ENCODE measurements at places on chromosomes 4 and X. TPM values are rescaled to one million over a fixed set of nuclear protein-coding genes. Genes with fewer than 3 reads are reported as not detected.

PNMA6F gene
- polyA plus RNA-seq, result not detected

RBM3 gene
- polyA plus RNA-seq, result 364 TPM

ARHGAP24 gene
- 56.8 TPM for polyA plus RNA-seq

DCAF16 gene
- polyA plus RNA-seq, result 34.2 TPM

RAB40A gene
- 0.96 TPM for polyA plus RNA-seq

STIM2 gene
- 54.8 TPM for polyA plus RNA-seq

GABRE gene
- polyA plus RNA-seq, result 29.1 TPM

TMEM255A gene
- 11.3 TPM for polyA plus RNA-seq

VSIG1 gene
- polyA plus RNA-seq, result 0.11 TPM

SULT1B1 gene
- polyA plus RNA-seq, result 0.59 TPM

UCP1 gene
- not detected for polyA plus RNA-seq

USP17L5 gene
- not detected for polyA plus RNA-seq

ETDA gene
- polyA plus RNA-seq, result not detected

NPNT gene
- polyA plus RNA-seq, result 142 TPM

CT45A1 gene
- 0.46 TPM for polyA plus RNA-seq

SSX4 gene
- polyA plus RNA-seq, result not detected

PPP1R2C gene
- not detected for polyA plus RNA-seq

CENPE gene
- 6.6 TPM for polyA plus RNA-seq

MTM1 gene
- polyA plus RNA-seq, result 5.6 TPM

CXCL5 gene
- polyA plus RNA-seq, result 1.2 TPM

PYURF gene
- polyA plus RNA-seq, result 67.2 TPM

CTAG1B gene
- polyA plus RNA-seq, result not detected

LAMTOR3 gene
- polyA plus RNA-seq, result 45.9 TPM

ERAS gene
- polyA plus RNA-seq, result not detected

PASD1 gene
- polyA plus RNA-seq, result not detected

PTCHD1 gene
- polyA plus RNA-seq, result 1.5 TPM

HDX gene
- 4.5 TPM for polyA plus RNA-seq

AFF2 gene
- polyA plus RNA-seq, result 1.6 TPM

FAAH2 gene
- 1.8 TPM for polyA plus RNA-seq

SOD3 gene
- 44.7 TPM for polyA plus RNA-seq

CLNK gene
- 0.17 TPM for polyA plus RNA-seq

SLC10A6 gene
- 0.24 TPM for polyA plus RNA-seq

SLC16A2 gene
- 39.3 TPM for polyA plus RNA-seq

PTTG2 gene
- not detected for polyA plus RNA-seq

HELT gene
- polyA plus RNA-seq, result not detected

SPANXN4 gene
- polyA plus RNA-seq, result not detected

OPN1MW2 gene
- polyA plus RNA-seq, result not detected

GYG2 gene
- 4.2 TPM for polyA plus RNA-seq

SRPX2 gene
- 27.8 TPM for polyA plus RNA-seq

DACH2 gene
- polyA plus RNA-seq, result 0.95 TPM

TLR2 gene
- 3.8 TPM for polyA plus RNA-seq

SORBS2 gene
- polyA plus RNA-seq, result 26.8 TPM

PDE6B gene
- polyA plus RNA-seq, result 17.2 TPM

SPARCL1 gene
- 329 TPM for polyA plus RNA-seq

MBNL3 gene
- polyA plus RNA-seq, result 12.5 TPM

MMRN1 gene
- 5.6 TPM for polyA plus RNA-seq

SLC10A4 gene
- 0.85 TPM for polyA plus RNA-seq

PDZD11 gene
- polyA plus RNA-seq, result 38.2 TPM

LRP2BP gene
- 6.0 TPM for polyA plus RNA-seq

PABPC1L2B gene
- not detected for polyA plus RNA-seq

GLUD2 gene
- 1.6 TPM for polyA plus RNA-seq

WWC2 gene
- polyA plus RNA-seq, result 22.6 TPM

COL4A6 gene
- polyA plus RNA-seq, result 2.7 TPM

RBM47 gene
- polyA plus RNA-seq, result 1.3 TPM

SAP30 gene
- 9.8 TPM for polyA plus RNA-seq

TAF1 gene
- polyA plus RNA-seq, result 29.1 TPM

MAGEA3 gene
- not detected for polyA plus RNA-seq

MAML3 gene
- polyA plus RNA-seq, result 3.8 TPM

SLC4A4 gene
- polyA plus RNA-seq, result 12.9 TPM

Data from muscle of back (tissue), 13 donors.